ENCODE measurements at places on chromosomes 6 and 20.

DNA sequence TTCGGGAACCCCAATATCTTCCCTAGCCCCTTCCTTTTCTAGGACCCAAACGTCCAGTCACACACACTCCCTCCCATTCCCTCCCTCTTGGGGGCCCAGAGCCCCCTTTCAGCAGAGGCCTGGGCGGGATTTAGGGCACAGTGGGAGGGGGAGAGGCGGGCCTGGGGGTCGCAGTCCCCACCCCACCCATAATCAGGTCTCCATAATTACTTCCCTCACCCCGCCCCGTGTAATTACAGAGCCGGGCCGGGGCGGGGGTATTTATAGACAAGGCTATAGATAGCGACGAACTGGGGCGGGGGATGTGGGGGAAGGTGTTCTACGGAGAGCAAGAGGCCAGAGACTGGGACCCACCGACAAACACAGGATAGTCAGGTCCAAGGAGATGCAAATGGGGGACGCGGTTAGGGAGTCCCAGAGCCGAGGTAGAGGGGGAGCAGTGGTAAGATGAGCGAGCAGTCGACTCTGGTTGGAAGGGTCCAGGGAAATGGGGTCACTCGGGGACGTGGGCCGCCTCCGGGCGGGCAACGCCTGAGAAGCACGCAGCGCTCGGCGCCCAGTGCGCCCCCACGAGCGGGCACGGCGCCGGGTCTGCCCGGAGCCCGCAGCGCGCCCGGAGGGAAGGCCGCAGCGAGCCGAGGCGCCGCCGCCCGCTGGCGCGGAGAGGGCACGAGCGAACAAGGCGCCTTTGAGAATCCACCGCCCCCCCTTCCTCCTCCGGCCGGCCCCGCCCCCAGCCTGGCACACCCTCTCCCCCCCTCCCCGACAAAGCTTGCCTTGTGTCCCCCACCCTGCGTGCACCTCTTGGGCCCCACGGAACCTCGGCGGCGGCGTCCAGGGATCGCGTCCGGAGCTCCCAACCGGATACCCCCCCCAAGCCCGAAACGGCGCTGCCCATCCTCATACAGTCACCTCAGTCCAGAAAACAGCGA lies 670 bp upstream of the COL11A2 start:
- peak; percentile 40 for DNase-seq

DNA sequence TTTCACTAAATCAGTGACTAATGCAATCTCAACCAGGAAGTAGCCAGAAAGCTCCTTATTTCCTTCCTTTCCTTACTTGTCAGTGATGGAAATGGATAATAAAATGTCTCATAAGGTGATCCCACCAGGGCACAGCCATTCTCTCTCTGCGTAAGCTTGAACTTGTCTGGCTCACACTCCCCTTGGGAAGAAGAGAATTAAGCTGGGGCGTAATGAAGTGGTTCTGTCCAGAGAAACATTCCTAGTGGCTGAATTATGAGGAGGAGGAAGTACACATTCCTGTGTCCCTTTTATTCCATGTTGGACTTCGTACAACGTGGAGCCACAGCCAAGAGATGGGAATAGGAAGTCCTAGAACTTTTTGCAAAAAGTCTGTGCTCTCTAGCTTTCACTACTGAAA lies 93.7 kb downstream of the MTHFD1L start:
- no peak for DNase-seq

- DNase-seq, result peak; percentile 60
Observed at GRCh38 chr6:3414327-3415081, 42.3 kb downstream of the SLC22A23 start.

GRCh38 chr6:69096681-69097080 lies 461.6 kb downstream of the ADGRB3 start:
- no peak for DNase-seq

DNA sequence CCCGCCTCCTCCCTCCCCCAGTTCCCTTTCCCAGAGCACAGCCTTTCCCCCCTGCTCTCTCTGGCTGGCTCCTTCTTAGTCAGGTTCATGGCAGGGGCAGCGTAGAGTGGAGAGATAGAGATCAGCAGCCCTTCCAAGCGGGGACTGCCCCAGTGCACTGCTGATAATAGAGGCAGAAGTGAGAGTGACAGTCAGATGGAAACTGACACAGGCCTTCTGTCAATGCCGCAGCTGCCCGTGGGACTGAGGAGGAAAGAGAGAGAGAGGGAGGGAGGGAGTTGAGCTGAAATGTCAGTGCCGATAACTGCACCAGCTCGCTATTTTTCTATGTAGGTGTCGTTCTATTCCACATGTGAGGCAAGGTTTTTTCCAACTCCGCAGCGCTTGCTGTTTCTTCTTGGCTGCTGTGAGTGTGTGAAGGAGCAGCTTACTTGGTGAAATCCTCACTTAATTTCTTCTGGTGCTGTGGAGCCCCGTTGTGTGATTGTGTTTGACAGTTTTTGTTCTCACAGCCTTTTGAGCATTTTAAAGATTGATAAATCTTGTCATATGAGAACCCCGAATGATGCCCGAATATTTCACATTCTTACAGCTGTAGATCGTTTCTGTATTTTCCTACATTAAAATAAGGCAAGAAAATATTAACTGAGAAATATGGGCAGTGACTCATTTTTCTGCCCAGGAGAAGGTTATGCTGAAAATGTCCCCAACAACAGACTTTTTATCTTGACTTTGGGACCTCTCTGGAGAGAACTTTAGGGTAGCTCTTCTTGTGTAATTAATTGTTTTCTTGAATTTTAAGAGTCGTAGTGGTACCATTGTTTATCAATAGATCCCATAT lies 386.4 kb upstream of the MMS22L start:
- peak; percentile 51 for DNase-seq

GRCh38 chr6:12654514-12654913 lies 62.1 kb upstream of the PHACTR1 start:
- DNase-seq, result no peak

DNA sequence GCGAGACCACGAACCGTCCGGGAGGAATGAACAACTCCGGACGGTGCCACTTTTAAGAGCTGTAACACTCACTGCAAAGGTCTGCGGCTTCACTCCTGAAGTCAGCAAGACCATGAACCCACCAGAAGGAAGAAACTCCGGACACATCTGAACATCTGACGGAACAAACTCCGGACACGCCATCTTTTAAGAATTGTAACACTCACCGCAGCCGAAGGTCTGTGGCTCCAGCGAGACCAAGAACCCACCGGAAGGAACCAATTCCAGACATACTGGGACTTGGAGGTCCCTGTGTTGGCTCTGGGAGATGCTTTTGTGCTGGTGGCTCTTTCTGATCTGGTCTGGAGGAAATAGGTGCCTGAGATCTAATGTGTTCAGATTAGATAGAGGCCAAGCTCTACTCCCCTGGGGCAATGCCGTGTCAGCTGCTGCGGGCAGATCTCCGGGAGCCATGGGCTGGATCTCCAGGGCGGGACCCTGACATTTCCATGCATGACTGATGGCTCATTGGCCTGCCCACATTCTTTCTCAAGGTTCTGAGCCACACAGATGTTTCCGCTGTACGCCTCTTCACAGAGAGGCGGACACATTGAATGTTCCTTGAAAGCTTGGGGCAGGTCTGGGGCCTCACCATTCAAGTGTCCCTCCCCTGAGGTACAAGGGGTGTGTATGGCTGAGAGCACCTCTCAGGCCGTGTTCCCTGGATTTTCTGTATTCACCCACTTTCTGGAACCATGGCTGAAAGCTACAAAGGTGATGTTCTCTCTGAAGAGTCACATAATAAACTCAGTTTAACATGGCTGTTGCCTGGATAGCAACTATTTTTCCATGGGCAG lies 29.3 kb downstream of the GMPR start:
- no peak for DNase-seq

DNA sequence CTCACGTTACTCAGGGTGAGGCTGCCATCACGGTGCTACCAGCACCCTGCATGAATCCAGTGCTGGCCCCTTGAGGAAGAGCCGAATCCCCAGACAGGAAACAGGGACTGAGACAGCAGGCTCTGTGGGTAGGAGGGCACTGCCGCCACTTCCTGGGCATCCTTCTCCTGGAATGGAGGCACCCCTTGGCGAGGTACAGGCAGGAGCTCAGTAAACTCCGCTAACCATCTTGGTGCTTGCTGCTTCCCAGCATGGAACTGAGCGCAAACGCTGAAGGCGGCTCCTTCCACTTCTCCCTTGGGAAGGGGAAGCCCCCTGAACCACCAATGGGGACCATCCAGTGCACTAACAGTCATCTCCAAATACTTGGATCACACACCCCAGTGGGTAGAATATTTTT lies 13.5 kb upstream of the CCDC167 start:
- no peak for DNase-seq

GRCh38 chr6:12832226-12832735 lies 115.7 kb downstream of the PHACTR1 start:
- no peak for DNase-seq

DNA sequence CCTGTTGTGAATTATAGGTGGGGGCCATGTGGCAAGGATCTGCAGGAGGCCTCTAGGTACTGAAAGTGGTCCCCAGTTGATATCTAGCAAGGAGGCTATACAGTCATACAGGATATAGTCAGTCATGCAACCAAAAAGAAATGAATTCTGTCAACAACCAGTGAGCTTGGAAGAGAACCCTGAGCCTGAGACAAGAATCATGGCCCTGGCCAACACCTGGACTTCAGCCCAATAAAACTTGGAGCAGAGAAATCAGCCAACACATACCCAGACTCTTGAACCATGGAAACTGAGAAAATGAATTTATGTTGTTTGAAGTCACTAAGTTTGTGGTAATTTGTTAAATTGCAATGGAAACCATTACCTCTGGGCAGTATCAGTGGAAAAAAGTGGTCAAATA lies 370.2 kb downstream of the KIF16B start:
- DNase-seq, result no peak

DNA sequence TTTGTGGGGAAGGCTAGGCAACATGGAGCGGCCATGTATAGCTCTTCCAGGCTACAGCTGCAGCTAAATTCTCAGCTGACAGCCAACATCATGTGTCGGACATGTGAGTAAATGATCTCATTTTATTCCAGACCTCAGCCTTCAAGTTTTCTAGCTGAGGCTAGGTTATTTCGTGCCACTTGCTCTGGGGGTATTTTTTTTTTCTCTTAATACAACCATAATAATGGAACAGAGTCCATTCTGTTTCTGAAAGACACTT lies 573.5 kb downstream of the CD109 start:
- DNase-seq, result no peak

GRCh38 chr6:113979937-113980336 lies 9.0 kb upstream of the HDAC2 start:
- DNase-seq, result no peak

DNA sequence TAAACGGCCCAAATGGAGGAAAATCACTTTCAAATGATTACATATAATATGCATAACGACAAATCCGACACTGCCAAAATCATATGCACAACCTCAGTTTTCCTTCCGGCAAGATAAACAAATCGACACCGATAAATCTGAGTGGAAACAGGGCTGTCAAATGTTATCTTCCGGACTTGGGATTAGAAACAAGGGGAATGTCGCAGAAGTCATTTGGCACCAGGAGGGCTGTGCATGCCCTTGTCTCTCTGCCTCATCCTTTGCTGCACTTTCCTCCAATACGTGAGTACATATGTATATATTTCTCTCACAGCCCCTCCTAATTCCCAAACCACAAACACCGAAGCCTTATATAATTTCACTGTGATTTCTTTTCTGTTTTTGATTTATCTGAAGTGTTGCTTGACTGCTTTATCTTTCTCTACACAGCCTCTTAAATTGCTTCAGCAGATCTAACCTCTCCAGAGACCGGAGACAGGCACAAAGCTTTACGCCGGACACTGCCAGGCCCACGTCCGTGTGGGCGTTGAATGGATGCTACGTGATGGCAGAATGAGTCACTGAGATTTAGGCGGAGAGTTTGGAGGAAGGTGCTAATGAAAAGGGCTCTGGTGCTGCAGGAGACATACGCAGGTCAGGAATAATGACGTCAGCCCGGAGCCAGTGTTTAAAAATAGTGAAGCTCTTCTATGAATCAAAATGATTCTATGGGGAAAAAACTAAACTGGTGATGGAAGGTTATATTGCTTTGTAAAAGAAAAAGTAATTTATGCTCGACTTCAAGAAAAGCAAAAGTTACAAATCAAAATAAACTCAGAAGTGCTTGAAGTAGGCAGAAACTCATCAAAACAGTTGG lies 21.0 kb upstream of the PRELID3B start:
- DNase-seq, result no peak

DNA sequence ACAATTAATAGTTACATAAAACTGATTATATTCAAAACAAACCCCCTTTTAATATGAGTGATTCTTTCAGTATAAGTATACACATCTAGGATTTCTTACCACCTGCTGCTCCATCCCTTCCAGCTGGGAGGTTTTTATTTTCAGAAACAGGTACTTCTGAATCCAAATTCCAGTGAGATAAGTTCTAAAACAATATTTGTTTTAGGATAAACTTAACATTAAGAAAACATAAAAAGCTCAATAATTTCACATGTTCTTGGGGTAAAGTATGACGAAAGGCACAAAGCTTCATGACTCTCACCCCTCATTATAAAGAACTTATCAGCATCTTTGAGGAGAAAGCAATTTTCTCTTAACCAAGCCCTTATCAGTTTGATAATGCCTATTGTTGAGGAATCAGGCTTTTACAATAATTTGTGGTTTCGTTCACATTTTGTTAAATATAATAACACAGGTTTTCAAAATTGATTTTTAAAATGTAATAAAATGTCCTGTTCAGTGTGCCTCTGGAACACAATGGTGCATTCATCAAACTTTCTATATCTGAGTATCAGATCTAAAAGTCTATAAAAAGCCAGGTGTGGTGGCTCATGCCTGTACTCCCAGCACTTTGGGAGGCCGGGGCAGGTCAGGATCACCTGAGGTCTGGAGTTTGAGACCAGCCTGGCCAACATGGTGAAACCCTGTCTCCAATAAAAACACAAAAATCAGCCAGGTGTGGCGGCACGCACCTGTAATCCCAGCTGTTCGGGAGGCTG lies 4.3 kb downstream of the FAM217A start:
- DNase-seq, result no peak

DNA sequence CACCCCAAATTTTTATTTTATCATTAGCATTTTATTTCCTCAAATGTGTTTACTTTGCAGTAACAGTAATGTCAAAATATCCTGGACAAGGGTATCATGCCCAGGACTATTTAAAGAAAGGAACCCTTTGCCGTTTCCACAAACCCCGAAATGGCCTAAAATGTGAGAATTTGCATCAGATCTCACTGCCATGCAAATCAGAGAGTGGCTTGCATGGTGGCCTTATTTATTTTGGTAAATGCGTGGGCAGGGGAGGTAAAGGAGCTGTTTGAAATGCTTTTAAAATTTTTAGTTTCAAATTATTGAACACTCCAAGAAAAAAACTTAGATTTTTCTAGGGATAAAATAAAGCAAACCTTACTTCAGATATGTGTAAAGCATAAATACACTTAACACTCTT lies 43.8 kb downstream of the ADAT2 start:
- DNase-seq, result no peak

DNA sequence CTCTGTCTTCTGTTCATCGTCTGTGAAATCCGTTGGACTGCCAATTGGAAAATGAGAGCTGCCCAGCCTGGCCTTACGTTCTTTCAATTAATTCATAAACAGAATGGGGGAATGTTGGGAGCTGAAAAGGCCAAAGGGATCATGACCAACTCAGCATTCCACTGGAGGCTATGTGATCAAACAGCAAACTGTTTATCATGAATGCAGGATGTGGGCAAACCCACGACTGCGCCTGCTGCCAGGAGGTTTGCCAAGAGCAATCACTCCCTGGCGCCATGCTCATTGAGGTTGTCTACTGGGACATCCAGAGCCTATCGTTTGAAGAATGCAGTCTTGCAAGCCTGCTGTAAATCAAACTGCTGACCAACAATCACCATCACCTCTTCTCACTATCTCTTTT lies 9.3 kb upstream of the FKBP1A start:
- no peak for DNase-seq

GRCh38 chr6:39092124-39092523 lies 22.9 kb downstream of the SAYSD1 start:
- no peak for DNase-seq

GRCh38 chr20:50595433-50595895 lies 85.3 kb downstream of the PTPN1 start:
- no peak for DNase-seq
